ENCODE measurements at places on chromosomes 13 and 19. TPM values are rescaled to one million over a fixed set of nuclear protein-coding genes. Genes with fewer than 3 reads are reported as not detected.

ZNF491 gene
- total RNA-seq = 17.1 TPM

THAP8 gene
- total RNA-seq = 2.9 TPM

SLAIN1 gene
- total RNA-seq = 506 TPM

UBE2M gene
- 64.8 TPM for total RNA-seq

LILRB2 gene
- total RNA-seq = not detected

SPHK2 gene
- total RNA-seq = 6.9 TPM

PDE4A gene
- 3.3 TPM for total RNA-seq

WDR87 gene
- not detected for total RNA-seq

TMPRSS9 gene
- total RNA-seq = 0.41 TPM

ACP7 gene
- not detected for total RNA-seq

ZNF534 gene
- 3.3 TPM for total RNA-seq

ZNF709 gene
- 37.5 TPM for total RNA-seq

STARD13 gene
- total RNA-seq = 6.5 TPM

OLFM4 gene
- 0.41 TPM for total RNA-seq

ELANE gene
- total RNA-seq = not detected

LYL1 gene
- 2.9 TPM for total RNA-seq

HRC gene
- total RNA-seq = 0.41 TPM

C13orf46 gene
- under 0.01 TPM for total RNA-seq

OR7C1 gene
- not detected for total RNA-seq

NOVA2 gene
- total RNA-seq = 8.6 TPM

ZNF547 gene
- total RNA-seq = 13.5 TPM

DZIP1 gene
- 47.3 TPM for total RNA-seq

IL27RA gene
- total RNA-seq = 5.7 TPM

TSC22D1 gene
- total RNA-seq = 300 TPM

MCEMP1 gene
- total RNA-seq = not detected

FCAR gene
- total RNA-seq = 0.41 TPM

TLE6 gene
- total RNA-seq = 0.82 TPM

PCDH17 gene
- 94.2 TPM for total RNA-seq

PRR19 gene
- 2.0 TPM for total RNA-seq

RGCC gene
- total RNA-seq = 17.1 TPM

CABP5 gene
- total RNA-seq = not detected

A1BG gene
- total RNA-seq = 0.41 TPM

FBXL3 gene
- 114 TPM for total RNA-seq

KLK5 gene
- not detected for total RNA-seq

KASH5 gene
- not detected for total RNA-seq

ZNF345 gene
- 24.9 TPM for total RNA-seq

MEF2B gene
- total RNA-seq = not detected

ZNF544 gene
- total RNA-seq = 72.2 TPM

CEACAM20 gene
- not detected for total RNA-seq

UBE2L5 gene
- total RNA-seq = not detected

KMT2B gene
- 3.7 TPM for total RNA-seq

ZNF132 gene
- total RNA-seq = 15.9 TPM

FCER2 gene
- total RNA-seq = not detected

SPATA13 gene
- total RNA-seq = 30.6 TPM

CGB2 gene
- not detected for total RNA-seq

CCDC70 gene
- total RNA-seq = not detected

All from frontal cortex (tissue), 4 donors.